ENCODE measurements at places on chromosomes 4 and X.

- DNase-seq, result no peak
Measured at GRCh38 chr4:26782830-26783202, 77.8 kb upstream of the STIM2 start.

DNA sequence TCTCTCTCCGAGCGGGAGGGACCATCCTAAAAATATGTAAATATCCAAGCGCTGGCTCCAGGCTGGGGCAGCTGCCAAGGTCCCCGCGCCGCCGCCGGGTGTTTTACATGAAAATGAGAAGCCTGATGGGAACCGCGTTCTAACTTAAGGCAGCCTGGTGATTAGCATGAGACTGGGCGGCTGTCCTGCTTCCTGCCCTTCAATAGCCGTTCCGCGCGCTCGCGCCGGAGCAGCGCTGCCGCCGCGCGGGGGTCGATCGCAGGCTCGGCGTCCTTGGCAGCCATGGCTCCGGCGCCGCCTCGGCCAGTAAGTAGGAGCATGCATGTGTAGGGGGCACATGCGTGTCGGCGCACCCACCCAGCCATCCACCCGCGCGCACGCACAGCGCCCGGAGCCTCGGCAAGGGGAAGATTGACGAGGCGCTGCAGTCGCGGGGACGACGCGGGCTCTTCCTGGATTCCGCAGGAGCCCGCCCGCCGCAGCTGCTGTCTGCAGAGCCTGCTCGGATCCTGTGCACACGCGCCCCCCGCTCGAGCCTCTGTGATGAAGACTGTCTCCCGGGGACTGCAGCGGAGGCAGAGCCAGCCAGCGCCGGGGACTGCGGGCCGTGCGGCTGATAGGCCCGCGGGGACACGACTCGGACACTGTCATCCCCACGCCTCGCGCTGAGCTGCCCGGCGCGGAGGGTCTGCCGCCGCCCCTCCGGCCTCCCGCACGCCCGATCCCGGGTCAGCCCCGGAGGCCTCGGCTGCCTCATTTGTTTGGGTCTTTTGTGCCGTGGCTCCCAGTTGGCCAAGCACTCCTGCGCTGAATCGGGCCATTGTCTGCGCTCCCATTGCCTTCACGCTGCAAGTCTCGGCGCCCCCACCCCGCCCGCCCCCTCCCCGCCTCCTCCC lies 734 bp downstream of the STOX2 start:
- DNase-seq, result no peak

DNA sequence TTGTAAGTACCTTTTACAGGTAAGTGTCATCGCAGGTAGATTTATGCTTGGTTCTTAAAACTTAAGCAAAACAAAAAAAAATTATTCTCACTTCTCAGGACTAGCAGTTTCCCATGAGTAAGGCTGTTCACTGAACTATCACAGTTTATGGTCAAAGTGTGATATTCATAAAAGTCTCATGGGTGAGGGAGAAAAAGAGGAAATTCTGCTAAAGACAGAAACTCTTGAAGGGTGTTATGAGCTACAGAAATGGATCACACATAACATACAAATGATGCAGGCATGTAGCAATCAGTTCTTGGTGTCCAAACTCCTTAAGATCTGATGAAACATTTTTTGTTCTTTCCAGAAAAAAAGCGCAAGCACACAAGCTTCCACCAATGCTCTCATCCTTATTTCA lies 8.5 kb downstream of the RAB9A start:
- no peak for DNase-seq

- DNase-seq, result no peak
Measured at GRCh38 chr4:153211986-153212728, 7.9 kb downstream of the TRIM2 start.

GRCh38 chr4:2364654-2365053 lies 53.8 kb downstream of the ZFYVE28 start:
- DNase-seq, result no peak

DNA sequence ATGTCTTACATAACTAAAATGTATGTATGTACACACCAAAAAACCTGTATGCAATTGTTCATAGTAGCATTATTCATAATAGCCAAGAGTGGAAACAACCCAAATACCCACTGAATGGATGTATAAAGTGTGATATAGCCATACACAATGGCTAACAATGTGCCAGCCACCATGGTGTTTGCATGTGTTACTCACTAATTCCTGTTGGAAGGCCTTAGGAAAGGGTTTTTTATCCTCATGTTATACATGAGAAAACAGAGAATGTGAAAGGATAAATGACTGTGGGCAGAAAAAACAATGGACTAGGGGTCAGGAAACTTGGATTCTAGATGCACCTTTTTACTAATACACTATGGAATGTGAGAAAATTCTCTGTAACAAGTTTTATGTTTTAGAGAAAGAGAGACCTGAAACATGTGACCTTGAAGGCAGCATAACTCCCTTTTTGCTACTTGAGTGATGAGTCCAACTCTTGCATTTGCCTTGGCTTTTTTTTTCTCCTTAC lies 55.7 kb downstream of the TIGD2 start:
- DNase-seq, result no peak

- DNase-seq, result no peak
Measured at GRCh38 chr4:28211676-28212470, 1351.2 kb downstream of the STIM2 start.

DNA sequence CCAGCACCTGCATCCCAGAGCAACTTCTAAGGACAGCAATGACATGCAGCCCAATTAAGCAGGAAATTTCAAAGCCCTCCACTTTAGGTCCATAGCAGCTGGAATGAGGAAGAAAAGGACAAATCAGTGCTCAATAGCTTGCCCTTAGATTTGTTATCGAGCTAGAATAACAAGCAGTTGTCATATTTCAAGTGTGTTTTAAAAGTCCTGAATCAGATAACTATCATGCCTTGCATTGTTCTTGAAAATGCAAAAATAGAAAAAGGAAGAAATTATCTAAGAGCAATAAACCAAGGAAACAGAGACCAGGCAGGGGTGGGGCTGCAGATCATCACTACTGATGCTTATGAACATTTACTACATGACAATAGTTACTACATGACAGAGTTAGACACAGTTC lies 43.9 kb upstream of the KLF3 start:
- no peak for DNase-seq

GRCh38 chr4:152936446-152937335 lies 568 bp downstream of the FHDC1 start:
- DNase-seq, result no peak

GRCh38 chr4:1759170-1759817 lies 33.8 kb upstream of the FGFR3 start:
- DNase-seq, result no peak

GRCh38 chr4:66465111-66465510 lies 794.8 kb upstream of the EPHA5 start:
- DNase-seq, result no peak

- DNase-seq, result no peak
Measured at GRCh38 chr4:60034361-60034760, 1165.8 kb upstream of the ADGRL3 start.

GRCh38 chrX:140467211-140467610 lies 37.7 kb downstream of the SOX3 start:
- no peak for DNase-seq
